Smooth muscle cell of trachea (primary cell): ENCODE measurements at places on chromosomes 16 and 17. TPM values are rescaled to one million over a fixed set of nuclear protein-coding genes. Genes with fewer than 3 reads are reported as not detected.

MYH13 gene
- total RNA-seq = not detected in 2 replicates

NACA2 gene
- total RNA-seq = not detected in 2 replicates

CDH15 gene
- 0.29 and 0.66 TPM in 2 replicates for total RNA-seq

MVD gene
- total RNA-seq = 68.3 and 118 TPM in 2 replicates

ZNF469 gene
- 3.1 and 13.4 TPM in 2 replicates for total RNA-seq

SLC16A3 gene
- total RNA-seq = 80.3 and 222 TPM in 2 replicates

MT1M gene
- 2.6 and 5.1 TPM in 2 replicates for total RNA-seq

MT1F gene
- total RNA-seq = 0.17 TPM in 1 of 2 replicates, not detected in the other

FOXN1 gene
- total RNA-seq = not detected in 2 replicates

CDRT4 gene
- 1.3 and 1.8 TPM in 2 replicates for total RNA-seq

TEKT3 gene
- 0.15 and 0.50 TPM in 2 replicates for total RNA-seq

IRF8 gene
- not detected in 2 replicates for total RNA-seq
